Psoas muscle (tissue), 8 donors: ENCODE measurements at places on chromosomes 12 and 14. TPM values are rescaled to one million over a fixed set of nuclear protein-coding genes. Genes with fewer than 3 reads are reported as not detected.

The GMPR2 gene
- 33.1 TPM for total RNA-seq

The RNASE3 gene
- not detected for total RNA-seq

The SLC8A3 gene
- 31.8 TPM for total RNA-seq

The MMP19 gene
- 1.5 TPM for total RNA-seq

The SIX6 gene
- 0.22 TPM for total RNA-seq

The TMEM119 gene
- total RNA-seq: 2.6 TPM

The RNASE1 gene
- 97.8 TPM for total RNA-seq

The NTN4 gene
- total RNA-seq: 3.9 TPM

The KICS2 gene
- total RNA-seq: 11.0 TPM

The PLEKHD1 gene
- total RNA-seq: 0.08 TPM

The ANKRD33 gene
- not detected for total RNA-seq

The LRTM2 gene
- not detected for total RNA-seq
